ENCODE measurements at places on chromosomes 5 and 9.

DNA sequence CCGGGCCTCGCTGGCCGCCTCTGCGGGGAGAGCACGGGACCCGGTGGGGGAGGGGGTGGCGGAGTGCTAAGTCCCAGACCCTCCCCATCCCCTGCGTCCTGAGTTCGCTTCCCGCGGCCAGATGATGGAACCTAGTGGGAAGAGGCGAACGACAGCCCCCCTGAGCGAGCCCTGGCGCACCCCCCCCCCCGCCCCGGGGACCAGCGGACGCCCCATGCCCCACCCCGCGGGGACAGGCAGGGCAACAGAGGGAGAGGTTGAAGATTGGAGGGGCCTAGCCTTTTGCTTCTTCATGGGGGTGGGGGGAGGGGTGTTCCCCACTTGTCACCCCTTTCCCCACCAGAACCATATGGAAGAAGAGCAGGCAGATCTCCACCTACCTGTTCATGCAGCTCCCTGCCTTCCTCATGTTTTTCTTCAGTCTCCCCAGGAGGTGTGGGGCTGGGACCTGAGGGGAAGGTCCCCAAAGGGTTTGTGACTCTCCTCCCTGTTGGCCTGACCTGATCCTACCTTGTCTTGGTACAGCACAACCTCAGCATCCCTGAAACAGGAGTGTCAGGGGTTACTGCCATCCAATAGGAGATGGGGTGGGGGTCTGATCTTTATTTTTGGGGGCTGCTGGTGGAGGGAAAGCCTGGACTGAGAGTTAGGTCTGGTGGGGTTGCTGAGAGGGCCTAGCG lies 485 bp downstream of the FAM53C start:
- DNase-seq = no peak

- no peak for DNase-seq
Observed at GRCh38 chr9:135644631-135645218, 5.4 kb upstream of the GLT6D1 start.

GRCh38 chr5:33810491-33811120 lies 81.2 kb downstream of the ADAMTS12 start:
- DNase-seq = no peak

DNA sequence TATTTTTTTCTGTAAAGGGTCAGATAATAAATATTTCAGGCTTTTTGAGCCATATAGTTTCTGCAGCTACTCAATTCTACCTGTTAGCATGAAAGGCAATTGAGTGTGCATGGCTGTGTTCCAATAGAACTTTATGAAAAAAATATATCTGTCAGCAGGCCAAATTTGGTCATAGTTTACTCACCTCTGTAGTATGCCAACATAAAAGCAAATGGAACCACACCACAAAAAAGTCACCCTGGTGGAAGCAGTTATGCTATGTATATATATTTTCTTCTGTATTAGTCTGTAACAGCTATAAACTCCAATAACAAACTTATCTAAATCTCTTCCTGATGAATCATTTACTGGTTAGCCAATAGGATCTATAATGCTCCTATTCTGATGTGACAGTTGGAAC lies 3.4 kb downstream of the SLC38A9 start:
- DNase-seq = no peak

DNA sequence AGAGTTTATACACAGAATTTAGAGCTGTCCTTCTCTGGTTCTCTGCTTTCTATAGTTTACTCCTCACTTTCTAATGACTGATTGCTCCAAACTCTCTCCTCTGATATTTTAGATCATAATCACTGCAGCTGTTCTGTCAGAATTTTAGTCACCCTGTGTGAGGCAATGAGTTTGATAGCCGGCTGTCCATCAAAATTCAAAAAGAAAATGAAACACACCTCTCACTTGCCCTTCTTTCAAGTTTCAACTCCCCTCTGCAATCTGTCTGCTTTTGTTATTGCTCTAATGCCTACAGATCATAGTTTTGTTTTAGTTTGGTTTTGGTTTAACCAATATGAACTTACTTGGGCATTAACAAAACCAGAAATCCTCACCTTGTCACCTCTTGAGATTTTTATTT lies 23.3 kb upstream of the ABLIM3 start:
- no peak for DNase-seq

DNA sequence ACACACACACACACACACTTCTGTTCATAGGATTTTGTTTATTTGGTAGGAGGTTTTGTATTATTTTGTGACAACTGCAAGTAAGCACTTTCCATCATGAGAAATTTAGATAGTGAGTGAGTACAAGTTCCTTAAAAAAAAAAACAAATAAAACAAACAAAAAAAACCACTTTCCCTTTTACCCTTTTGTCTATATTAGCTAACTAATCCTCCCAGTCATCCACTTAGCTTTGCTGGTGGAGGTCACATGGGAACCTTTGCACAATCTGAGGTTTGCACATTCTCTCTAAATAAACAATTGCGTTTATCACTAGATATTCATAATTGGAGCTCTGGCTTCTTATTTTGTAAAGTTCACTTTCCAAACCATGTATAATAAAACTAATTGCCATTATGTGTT lies 6.8 kb downstream of the ITGA1 start:
- DNase-seq = no peak

GRCh38 chr5:113219695-113220094 lies 215.1 kb downstream of the TSSK1B start:
- no peak for DNase-seq

- peak; percentile 36 for DNase-seq
Observed at GRCh38 chr5:10387690-10388089, 34.2 kb downstream of the MARCHF6 start.

GRCh38 chr9:22256381-22256780 lies 190.2 kb upstream of the DMRTA1 start:
- DNase-seq = no peak

DNA sequence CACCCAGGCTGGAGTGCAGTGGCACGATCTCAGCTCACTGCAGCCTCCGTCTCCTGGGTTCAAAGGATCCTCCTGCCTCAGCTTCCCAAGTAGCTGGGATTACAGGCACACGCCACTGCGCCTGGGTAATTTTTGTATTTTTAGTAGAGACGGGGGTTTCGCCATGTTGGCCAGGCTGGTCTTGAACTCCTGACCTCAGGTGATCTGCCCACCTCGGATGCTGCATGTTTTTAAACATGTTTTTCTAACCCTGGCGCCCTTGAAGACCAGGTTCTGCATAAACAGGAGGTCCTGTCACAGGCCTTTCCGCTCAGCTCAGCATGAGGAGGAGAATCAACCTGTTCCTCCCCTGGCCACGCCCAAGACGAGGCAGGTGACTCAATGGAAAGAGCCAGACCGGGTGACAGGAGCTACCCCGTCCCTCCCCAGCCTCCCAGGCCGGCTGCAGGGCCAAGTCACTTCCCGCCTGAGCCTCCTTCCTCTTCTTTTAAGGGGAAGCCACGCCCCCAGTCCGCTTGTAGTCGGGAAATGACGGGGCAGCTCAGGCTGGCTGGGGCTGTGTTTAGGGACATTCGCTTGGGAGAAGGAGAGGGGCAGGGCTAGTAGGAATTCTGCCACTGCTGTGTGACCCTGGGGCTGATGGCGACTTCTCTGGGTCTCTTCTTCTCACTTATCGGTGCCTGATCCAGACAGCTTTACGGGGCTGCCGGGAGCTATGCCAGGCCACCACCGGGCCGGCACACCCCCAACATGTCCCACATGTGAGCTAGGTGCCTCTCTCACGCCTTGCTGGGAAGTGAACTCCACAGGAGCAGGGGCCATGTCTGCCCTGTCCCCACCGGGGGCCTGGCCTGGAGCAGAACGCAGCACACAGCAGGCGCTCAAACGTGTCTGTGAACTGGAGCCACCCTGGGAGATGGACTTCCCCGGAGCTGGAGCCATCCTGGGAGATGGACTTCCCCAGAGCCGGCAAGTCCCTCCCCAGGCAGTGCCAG lies 6.1 kb downstream of the NOTCH1 start:
- no peak for DNase-seq

- DNase-seq = no peak
Observed at GRCh38 chr5:125348936-125349831, 602.7 kb upstream of the ZNF608 start.

- DNase-seq = no peak
Observed at GRCh38 chr9:104914466-104914865, 13.5 kb downstream of the ABCA1 start.

DNA sequence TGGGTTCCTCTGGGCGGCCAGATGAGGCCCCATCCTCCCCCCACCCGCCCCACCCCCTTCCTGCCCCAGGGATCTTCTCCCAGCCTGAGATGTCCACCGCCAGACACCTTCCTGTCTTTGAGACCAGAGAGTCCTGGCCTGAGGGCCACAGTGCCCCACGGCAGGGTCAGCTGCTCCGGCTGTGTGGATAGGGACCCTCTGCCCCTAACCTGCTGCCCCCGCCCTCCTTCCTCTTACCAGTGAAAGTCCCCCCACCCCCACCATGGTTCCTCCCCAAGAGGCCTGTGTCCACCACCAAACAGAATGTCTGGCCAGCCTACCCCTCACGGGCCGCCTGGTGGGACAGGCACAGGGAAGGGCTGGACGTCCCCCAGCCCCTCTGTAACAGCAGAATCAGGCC lies 43.0 kb upstream of the UBAC1 start:
- no peak for DNase-seq

GRCh38 chr9:121651295-121652020 lies at the start of gene DAB2IP:
DAB2IP (plus strand) TSS chr9:121651634; CDS start chr9:121651776, 142 bp downstream.
- no peak for DNase-seq

- no peak for DNase-seq
Observed at GRCh38 chr5:10509575-10509974, 54.3 kb upstream of the ANKRD33B start.

DNA sequence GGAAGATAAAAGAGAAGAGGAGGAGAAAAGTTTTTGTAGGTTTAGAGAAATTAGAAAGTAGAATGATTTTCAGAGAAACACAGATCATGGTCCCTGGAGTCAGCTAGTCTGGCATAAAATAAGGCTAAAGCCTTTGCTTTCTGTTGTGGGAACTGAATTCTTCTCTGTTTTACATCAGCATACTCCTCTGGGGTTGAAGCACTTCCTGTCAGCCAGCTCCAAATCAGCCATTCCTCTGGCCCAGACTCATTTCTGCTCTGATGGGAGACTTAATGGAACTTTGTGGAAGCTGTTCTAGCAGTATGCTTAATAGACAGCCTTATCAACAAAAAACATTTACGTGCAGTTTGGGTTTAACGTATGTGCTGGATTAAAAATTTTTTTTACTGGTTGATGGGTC lies 143.2 kb downstream of the HMHB1 start:
- DNase-seq = peak; percentile 39
